ENCODE measurements at places on chromosomes 4 and X.

- DNase-seq = no peak
Observed at GRCh38 chr4:41693629-41694028, 54.9 kb downstream of the PHOX2B start.

DNA sequence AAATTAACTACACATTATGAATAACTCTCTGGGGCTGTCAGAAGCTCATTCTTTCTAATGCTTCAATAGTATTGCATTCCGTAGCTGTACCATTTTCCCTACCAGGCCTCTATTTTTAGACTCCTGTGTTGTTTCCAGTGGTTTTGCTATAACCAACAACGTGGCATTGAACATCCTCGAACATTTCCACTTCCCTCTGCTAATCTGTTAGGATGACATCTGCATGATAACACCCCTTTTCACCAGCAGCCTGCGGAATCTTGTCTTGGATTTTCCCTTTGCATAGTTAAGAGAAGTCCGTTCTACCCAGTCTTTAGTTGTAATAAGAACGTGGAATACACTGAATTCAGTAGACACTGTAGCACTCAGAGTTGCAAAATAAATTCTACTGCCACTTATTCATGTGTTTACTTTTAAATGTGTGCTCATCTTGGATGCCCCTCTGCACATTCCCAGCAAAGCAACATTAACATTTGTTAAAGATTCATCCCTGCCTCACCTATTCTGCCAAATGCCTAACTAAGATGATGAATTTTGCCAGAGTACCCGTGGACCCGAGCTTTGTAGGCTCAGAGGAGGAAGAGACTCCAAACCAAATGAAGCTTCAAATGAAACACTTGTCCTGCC is 55.6 kb downstream of the SEL1L3 start:
- DNase-seq = no peak

DNA sequence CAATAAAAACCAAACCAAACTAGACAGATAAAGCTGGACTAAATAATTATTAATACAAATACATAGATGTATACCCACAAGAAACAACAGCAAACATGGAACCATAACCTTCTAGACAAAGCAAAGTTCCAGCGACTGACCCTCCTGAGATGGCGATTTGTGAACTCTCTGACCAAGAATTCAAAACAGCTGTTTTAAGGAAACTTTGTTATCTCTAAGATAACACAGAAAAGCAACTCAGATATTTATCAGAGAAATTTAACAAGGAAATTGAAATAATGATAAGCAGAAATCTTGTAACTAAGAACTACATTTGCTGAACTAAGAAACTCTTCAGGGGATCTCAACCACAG is 23.4 kb upstream of the MTHFD2L start:
- no peak for DNase-seq

DNA sequence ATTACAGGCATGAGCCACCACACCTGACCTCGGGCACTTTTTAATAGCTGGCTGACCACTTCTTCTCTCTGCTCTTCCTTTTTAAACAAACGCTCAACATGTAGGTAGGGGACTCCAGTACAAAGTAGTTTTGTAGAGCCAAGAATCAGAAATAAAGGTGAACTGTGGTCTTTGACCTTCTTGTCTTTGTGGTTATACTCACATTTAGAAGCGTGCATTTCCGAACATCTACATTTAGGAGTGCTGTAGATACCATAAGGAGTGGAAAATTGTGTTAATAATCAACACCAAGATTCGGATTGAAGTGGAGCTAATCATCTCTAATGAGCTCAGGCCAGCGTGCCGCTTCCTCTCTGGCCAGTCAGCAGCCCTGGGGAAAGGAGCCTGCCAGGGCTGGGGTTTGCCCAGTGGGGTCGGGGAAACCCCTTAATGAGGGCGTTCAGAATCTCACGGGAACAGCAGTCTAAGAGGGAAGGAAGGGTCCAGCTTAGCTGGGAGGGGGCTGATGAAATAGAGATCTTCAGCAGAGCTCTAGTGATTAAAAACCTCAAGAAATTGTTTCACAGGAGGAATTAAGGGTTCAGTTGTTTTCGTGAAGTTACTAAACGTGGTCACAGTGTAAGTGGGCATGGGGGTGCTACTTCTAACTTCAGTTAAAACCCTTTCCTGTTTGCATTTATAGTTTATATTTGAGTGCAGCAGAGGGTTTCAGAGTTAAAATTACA is 81.2 kb downstream of the GAB1 start:
- DNase-seq = no peak

GRCh38 chr4:169249214-169249973 is 21.4 kb downstream of the SH3RF1 start:
- no peak for DNase-seq

- DNase-seq = no peak
Observed at GRCh38 chrX:13760426-13760825, 25.9 kb downstream of the OFD1 start.

DNA sequence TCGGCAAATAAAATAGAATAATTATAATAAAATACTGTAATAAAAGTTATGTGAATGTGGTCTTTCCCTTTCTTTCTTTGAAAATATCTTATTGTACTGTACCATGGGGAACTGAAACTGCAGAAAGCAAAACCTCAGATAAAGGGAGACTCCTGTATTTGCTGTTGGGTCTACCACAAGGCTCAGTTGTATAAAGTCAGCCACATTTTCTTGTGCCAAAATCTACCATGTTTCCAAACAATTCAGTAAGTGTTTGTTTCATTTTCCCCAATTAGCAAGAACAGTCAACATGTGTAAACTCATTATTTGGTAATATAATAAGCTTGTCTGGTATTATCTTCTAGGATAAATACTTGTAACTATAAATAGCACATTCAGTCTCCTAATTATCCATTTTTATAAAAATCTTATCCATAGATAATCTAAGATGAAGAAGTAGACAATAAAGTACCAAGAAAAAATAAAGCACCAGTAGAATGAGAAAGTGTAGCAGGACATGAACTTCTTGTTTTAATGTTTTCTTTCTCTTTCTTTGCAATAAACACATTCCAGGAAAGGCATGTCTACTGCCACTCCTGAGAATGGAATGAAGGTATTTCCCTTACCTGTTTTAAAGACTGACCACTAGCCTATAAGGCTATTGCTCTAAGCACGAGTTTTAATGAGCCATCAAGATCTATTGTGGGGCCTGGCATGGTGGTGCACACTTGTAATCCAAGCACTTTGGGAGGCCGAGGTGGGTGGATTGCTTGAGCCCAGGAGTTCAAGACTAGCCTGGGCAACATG is 15.0 kb upstream of the OTUD4 start:
- no peak for DNase-seq

DNA sequence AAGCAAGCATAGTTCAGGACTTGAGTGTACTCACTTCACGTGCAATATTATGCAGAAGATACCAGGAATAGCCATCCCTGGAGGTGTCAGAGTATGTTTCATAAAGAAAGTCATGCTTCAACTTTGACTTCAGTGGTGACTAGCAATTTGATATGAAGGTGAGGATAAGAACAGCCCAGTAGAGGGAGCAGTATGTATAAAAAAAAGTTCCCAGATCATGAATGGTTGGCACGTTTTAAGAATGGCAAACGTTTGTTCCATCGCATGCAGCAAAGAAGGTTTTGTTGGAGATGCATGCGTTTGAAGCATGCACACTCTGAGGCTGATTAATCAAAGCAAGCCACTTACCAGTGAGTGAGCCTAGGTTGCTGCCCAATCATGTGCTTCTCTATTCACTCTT is 33.5 kb upstream of the SLITRK4 start:
- DNase-seq = no peak

DNA sequence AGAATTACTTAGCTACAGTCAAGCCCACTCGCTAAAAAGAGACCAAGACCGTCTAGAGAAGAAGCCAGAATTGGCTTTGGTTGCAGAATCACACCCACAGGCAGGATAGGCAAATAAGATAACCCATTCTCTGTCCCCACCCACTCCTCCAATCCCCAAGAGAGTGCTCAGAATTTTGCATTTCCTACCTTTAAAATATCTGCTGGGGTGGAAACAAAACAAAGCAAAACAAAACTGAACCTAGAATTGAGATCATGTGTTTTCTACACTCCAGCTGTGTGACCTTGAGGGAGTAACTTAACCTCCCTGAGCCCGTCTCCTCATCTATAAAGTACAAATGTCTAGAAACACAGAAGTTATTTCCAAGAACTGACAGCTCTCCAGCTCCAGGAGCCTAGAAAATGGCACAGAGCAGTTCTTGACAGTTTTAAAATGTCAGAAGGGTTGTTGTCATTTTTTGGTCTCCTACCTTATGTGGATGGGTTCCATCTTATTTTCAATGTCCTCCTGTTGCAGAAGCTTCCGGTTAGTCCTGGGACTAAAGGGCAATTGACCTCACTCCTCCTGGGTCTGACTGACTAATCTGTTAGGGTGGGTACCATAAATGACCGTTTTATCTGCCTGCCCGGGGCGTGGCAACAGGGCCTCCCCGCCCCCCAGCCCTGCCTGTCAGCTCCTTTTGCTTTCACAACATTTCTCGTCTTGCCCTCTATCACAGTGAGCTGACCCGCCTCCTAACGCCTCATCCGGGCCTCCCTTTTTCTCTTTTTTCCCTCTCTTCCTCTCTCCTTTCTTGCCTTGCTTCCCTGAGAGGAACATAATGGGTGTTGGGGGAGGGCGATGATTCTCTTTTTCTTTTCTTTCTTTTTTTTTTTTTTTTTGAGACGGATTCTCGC is 114.0 kb downstream of the RBM47 start:
- no peak for DNase-seq

DNA sequence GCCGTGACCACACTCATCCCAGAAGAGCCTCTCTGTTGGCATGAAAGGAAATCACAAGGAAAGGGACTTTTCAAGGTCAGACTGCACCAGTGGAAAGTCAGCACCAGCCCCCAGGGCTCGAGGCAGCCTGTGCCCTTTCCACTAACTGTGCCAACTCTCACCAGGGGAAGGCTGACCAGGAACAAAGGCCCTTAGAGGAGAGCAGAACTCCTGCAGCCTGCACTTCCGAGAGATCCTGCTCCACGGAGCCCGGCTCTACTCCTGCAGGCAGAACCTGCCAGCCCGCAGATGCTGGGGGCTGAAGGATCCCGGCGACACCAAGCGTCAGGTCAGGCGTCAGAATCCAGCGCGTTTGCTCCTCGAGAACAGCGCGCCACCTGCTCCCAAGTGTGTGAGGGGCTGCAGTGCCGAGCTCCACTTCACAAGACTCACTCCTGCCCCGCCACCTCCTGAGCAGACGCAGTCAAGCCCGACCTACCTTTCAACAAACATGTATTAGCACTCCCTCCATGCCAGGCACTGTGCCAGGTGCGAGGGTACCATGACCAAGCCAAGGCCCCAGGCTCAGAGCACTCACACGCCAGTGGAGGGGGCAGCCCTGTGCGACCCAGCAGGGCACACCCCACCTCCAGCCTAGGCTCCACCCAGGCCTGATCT is 13.6 kb upstream of the HELT start:
- DNase-seq = peak; percentile 78

DNA sequence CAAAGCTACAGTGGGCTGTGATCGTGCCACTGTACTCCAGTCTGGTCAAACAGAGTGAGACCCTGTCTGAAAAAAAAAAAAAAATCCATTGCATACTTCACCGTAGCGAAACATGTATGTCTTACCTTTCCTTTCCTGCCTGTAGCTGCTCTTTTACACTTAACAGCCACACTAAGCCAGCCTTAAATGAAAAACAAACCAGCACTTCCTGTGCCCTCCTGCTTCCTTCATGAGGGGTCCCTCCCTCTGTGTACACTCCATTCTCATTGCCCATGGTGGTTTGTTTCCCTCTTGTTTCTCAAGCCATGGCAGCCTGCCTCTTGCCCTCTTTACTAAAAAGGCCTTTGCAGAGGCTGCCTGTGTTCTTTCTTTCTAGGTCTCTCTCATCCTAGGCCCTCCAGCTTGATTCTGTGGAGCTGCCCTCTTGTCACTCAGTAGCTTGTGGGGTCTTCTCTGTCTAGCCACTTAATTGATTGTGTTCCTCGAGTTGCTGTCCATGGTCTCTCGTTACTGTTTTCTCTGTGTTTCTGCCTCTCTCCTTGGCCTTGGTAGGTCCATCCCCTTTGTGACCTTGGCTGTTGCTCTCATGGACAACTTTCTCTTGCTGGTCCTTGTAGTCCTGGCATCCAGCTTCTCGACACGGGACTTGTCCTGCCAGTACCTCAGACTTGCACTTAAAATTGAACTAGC is 52.1 kb upstream of the MSANTD1 start:
- DNase-seq = no peak

- no peak for DNase-seq
Observed at GRCh38 chrX:50705042-50705441, 109.0 kb downstream of the SHROOM4 start.

DNA sequence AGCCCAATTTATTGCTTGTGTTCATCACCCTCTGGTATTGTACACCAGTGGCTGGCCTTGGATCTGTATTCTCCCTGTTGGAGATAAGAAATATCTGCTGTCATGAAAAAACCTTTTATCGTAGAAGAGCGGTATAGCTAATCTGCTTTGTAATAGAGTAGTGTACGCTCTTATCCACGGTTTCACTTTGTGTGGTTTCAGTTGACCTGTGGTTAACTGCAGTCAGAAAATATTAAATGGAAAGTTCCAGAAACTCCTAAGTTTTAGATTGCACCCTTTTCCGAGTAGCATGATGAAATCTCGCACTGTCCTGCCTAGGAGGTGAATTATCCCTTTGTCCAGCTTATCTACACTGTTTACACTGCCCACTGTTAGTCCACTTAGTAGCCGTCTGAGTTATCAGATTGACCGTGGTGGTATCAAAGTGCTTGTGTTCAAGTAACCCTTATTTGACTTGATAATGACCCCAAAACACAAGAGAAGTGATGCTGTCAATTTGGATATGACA is 42.4 kb downstream of the KDM6A start:
- no peak for DNase-seq

DNA sequence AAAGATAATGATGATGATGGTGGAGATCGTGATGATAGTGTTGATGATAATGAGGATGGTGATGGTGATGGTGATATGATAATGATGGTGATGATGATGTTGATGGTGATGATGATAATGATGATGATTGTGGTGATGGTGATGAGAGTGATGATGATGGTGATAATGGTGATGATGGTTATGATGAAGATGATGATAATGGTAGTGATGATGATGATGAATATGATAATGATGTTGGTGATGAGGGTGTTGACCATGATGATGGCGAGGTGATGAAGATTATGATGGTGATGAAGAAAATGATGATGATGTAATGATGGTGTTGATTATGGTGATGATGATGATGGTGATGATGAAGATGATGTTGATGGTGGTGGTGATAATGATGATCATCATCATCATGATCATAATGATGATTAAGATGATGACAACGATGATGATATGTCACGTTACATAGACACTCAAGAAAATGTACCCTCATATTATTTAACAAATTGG is 1106.4 kb downstream of the NLGN4X start:
- no peak for DNase-seq

GRCh38 chr4:110231869-110232268 is 33.5 kb upstream of the ELOVL6 start:
- DNase-seq = no peak

- DNase-seq = peak; percentile 68
Observed at GRCh38 chr4:184805462-184806228, 20.1 kb downstream of the ACSL1 start.

DNA sequence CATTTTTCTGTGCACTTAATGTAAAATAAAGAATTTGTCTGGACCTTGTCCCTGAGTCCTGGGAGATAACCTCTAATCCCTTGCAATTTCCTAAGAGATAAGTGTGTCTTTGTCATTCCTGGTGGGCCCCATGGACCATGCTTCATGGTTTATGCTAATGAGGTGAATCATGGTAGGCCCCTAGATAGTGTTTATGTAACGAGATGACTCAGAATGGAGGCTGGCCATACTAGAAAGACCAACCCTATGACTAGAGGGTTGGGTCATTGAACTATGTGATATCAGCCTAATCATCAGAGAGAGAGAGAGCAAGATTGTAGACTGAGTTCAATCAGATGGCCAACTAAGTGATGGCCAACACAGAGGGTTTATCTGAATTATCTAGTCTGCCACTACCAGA is 64.2 kb upstream of the NHSL2 start:
- no peak for DNase-seq
